ENCODE measurements at places on chromosomes 16 and 17. TPM values are rescaled to one million over a fixed set of nuclear protein-coding genes. Genes with fewer than 3 reads are reported as not detected.
A peak's percentile ranks its signal among the peaks of the same experiment; 100 is the strongest.

GRCh38 chr16:11129378-11129781 lies 126.6 kb downstream of the SOCS1 start:
- peaks cover 25% of the 10 kb centered on the region for H3K36me3 ChIP-seq
- DNase-seq: no peak
- H3K27ac ChIP-seq: peak overlapping the region; percentile 51
- H3K27me3 ChIP-seq: no peaks in the 10 kb centered on the region
- H3K4me1 ChIP-seq: peaks cover 32% of the 10 kb centered on the region

DNA sequence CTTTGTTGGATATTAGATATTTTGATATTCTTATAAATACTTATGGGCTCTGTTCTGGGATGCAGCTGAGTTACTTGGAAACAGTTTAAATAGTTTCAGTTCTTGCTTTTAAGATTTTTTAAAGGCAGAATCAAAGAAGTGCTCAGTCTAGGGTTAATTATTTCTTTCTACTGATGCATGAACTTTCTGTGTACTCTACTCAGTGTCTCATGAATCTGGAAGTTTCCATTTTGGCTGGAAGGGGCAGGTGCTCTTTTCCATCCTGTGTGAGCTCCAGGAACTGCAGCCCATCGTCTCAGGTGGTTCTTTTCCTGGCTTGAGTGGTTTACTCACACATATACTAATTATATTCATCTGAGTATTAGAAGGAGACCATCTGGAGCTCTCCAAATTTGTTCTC lies 61.1 kb upstream of the CPHXL start:
- H3K27ac ChIP-seq: no peak overlapping the region
- H3K27me3 ChIP-seq: no peaks in the 10 kb centered on the region
- DNase-seq: no peak
- H3K36me3 ChIP-seq: no peaks in the 10 kb centered on the region
- H3K4me3 ChIP-seq: no peak overlapping the region

DNA sequence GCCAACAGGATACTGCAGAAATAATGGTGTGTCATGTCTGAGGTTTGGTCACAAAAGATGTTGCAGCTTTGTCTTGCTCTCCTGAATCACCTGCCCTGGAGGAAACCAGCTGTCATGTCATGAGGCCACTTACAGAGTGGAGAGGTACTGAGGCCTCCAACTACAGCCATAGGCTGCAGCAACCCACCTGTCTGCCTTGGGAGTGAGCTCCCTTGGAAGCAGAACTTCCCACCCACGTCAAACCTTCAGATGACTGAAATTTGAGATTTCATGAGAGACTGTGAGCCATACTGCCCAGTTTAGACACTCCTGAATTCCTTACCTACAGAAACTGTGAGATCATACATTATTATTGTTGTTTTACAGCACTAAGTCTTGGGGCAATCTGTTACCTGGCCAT lies 475.9 kb downstream of the HS3ST3B1 start:
- H3K4me3 ChIP-seq: no peak overlapping the region
- DNase-seq: no peak
- no peak overlapping the region for H3K27ac ChIP-seq
- no peaks in the 10 kb centered on the region for H3K4me1 ChIP-seq
- no peaks in the 10 kb centered on the region for H3K36me3 ChIP-seq
- no peaks in the 10 kb centered on the region for H3K27me3 ChIP-seq

- no peaks in the 10 kb centered on the region for H3K4me1 ChIP-seq
- no peak overlapping the region for H3K4me3 ChIP-seq
Observed at GRCh38 chr16:86680162-86680561, 101.8 kb downstream of the FOXL1 start.

- H3K36me3 ChIP-seq: no peaks in the 10 kb centered on the region
- peaks cover 50% of the 10 kb centered on the region for H3K4me1 ChIP-seq
- H3K27ac ChIP-seq: peak overlapping the region; percentile 94
- DNase-seq: peak; percentile 94
Observed at GRCh38 chr17:78890498-78890897, 12.5 kb downstream of the CEP295NL start.

Gene FAHD1
- total RNA-seq: 26.5 TPM

Gene P2RX5
- 185 TPM for total RNA-seq

Gene KRT10
- 27.9 TPM for total RNA-seq

Gene TBC1D3B
- total RNA-seq: 4.3 TPM

GRCh38 chr17:34725008-34725407 lies 145.6 kb downstream of the TMEM132E start:
- no peaks in the 10 kb centered on the region for H3K4me1 ChIP-seq
- H3K4me3 ChIP-seq: no peak overlapping the region
- peaks cover 11% of the 10 kb centered on the region for H3K27me3 ChIP-seq
- no peaks in the 10 kb centered on the region for H3K36me3 ChIP-seq
- DNase-seq: no peak
- H3K27ac ChIP-seq: no peak overlapping the region

Gene FBXW10
- not detected for total RNA-seq

GRCh38 chr17:27669850-27670249 lies 38.9 kb downstream of the LGALS9 start:
- no peak overlapping the region for H3K4me3 ChIP-seq
- H3K4me1 ChIP-seq: no peaks in the 10 kb centered on the region
- no peak overlapping the region for H3K27ac ChIP-seq
- DNase-seq: peak; percentile 45

Gene SLFN13
- 27.7 TPM for total RNA-seq

- H3K36me3 ChIP-seq: peaks cover 5% of the 10 kb centered on the region
- H3K27me3 ChIP-seq: peaks cover 19% of the 10 kb centered on the region
Observed at GRCh38 chr17:39674702-39675389, 6.6 kb downstream of the PNMT start.

Gene TUFM
- 103 TPM for total RNA-seq

- peak within 1 kb of the TSS; percentile 81 for H3K4me3 ChIP-seq
- peak; percentile 99 for DNase-seq
- no peaks in the 10 kb centered on the region for H3K27me3 ChIP-seq
- peak within 1 kb of the TSS; percentile 98 for H3K27ac ChIP-seq
Observed at GRCh38 chr17:76737676-76738467, at the start of gene MFSD11. TSS of gene MFSD11 (plus strand) at chr17:76738119. CDS start at chr17:76738353, 234 bp downstream.

DNA sequence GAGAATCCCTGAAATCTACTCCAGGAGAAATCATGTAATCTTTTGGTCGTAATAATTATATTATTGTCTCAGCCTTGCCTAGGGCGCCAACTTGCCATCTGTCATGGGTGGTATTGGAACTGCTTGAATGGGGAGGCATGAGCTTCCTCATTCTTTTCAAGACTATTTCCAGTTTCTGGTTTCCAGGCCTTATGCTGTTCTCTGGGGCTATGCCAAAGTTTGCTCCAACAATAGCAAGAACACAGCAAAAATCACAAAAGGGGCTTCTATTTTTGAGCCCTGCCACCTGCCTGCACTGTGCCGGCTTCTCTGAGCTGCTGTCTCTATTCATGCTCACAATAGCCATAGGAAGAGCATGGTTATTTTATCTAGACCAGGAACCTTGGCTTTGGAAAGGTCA lies 111.7 kb downstream of the SPECC1 start:
- H3K36me3 ChIP-seq: no peaks in the 10 kb centered on the region
- no peak for DNase-seq
- H3K27ac ChIP-seq: no peak overlapping the region
- peaks cover 27% of the 10 kb centered on the region for H3K4me1 ChIP-seq

DNA sequence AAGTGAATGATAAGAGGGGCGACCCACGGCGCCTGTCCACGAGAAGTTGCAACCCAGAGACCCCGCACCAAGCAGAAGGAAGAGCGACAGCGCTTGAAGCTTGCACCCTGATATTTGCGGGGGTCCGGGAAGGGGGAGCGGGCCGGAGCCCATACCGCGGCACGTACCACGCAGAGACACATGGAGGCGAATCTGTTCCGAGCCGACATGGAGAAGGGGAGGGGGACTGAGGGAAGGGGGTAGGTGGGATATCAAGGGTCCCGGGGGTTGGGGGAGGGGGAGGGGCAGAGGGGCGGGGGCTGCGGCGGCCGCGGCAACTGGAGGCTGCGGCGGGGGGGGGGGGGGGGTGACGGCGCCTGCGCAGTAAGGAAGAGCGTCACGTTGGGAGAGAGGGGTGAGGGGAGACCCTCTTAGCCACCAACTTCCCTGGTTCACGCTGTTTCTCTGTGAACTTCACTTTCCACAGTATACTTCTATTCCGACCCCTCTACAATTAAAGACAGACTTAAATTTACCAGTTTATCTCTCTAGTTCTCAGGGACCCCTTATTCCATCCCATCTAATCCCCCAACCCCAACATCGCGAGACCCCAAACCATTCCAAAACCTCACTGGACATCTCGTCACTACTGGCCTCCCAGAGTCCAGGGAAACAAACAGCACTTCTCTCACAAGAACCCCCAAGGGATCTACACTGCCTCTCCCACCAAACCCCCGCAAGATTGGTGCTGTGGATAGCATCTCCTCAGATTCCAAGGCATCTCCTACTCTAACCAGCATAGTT lies 8.0 kb downstream of the DLG4 start:
- no peaks in the 10 kb centered on the region for H3K27me3 ChIP-seq
- H3K4me3 ChIP-seq: no peak overlapping the region
- DNase-seq: no peak

DNA sequence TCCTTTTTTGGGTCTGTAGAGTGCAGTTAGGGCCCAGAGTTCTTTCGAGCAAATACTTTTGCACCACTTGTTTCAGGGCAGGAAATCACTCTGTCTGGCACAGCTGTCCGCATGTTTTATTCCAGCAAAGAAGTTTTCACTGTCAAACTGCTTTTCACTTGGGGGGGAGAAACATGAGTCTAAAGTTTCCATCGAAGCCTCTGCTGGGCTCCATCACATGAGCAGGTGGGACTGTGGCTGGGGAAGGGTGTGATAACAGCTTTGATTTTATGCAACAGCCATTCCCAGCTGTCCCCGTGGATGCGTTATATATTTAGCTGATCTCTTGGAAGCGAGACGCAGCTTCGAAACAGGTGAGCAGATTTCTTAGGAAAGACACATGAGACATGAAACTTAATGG lies 288.6 kb downstream of the SNX29 start:
- H3K36me3 ChIP-seq: no peaks in the 10 kb centered on the region
- no peaks in the 10 kb centered on the region for H3K27me3 ChIP-seq
- no peak overlapping the region for H3K4me3 ChIP-seq
- DNase-seq: no peak

Gene TBC1D28
- not detected for total RNA-seq

Gene TXNDC11
- 104 TPM for total RNA-seq

Gene HS3ST3A1
- 14.2 TPM for total RNA-seq

DNA sequence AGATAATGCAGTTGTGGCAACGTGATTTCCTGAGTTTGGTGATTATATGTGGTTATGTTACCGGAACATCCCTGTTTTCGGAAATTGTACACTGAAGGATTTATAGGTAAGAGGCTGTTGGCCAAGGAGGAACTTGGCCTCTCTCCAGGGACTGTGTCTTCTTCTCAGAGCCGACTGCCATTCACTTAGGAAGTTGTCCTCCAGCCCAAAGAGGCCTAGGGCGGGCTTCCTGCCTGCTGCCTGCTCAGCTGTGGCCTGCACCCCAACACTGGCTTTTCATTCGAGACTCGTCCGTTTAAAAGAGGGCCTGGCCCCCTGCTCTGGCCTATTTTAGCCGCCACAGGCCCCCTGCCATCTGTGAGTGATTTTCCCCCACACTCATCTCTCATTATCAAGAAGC lies 64.3 kb downstream of the ZDHHC7 start:
- no peaks in the 10 kb centered on the region for H3K27me3 ChIP-seq
- H3K27ac ChIP-seq: no peak overlapping the region
- H3K36me3 ChIP-seq: no peaks in the 10 kb centered on the region
- peak; percentile 73 for DNase-seq

DNA sequence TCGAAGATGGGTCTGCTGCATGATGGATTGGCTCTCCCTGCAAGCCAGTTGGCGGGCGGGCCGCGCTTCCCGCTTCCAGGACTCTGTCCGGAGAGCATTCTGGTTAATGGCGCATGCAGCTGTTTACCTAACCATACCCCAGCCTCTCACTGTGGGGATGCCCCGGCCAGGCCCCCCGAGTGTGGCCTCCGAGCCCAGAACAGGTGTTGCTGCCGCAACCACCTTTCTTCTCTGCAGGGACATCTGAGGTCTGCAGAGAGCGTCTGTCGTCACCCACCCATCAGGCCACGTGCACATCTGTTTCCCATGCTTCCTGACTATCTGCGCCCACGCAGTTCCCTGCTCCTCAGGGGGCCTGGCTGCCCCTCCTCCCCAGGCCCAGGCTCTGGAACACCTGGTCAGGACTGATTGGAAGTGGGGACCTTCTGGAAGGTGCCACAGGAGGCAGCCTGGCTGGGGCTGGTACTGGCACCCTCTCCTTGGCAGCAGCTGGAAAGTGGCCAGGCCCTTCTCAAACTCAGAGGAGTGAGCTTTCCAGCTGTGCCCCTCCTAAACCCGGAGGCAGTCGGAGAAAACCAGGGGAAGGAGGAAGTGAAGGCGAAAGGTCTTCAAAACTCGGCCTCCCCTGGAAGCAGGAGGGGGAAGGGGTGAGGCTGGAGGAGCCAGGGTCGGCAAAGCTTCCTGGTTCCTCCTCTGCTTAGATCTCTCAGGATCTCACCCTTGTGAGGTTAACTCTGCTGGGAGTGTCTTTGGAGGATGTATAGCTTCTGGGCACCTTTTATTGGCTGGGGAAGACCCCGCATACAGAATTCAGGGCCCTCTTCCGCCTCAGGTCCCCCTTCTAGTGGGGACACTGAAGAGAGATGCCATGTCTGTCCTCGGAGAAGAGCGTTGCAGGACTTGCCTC lies 64.5 kb upstream of the CIBAR2 start:
- H3K36me3 ChIP-seq: no peaks in the 10 kb centered on the region
- H3K4me3 ChIP-seq: no peak overlapping the region
- H3K27me3 ChIP-seq: peaks cover 22% of the 10 kb centered on the region
- no peak for DNase-seq

DNA sequence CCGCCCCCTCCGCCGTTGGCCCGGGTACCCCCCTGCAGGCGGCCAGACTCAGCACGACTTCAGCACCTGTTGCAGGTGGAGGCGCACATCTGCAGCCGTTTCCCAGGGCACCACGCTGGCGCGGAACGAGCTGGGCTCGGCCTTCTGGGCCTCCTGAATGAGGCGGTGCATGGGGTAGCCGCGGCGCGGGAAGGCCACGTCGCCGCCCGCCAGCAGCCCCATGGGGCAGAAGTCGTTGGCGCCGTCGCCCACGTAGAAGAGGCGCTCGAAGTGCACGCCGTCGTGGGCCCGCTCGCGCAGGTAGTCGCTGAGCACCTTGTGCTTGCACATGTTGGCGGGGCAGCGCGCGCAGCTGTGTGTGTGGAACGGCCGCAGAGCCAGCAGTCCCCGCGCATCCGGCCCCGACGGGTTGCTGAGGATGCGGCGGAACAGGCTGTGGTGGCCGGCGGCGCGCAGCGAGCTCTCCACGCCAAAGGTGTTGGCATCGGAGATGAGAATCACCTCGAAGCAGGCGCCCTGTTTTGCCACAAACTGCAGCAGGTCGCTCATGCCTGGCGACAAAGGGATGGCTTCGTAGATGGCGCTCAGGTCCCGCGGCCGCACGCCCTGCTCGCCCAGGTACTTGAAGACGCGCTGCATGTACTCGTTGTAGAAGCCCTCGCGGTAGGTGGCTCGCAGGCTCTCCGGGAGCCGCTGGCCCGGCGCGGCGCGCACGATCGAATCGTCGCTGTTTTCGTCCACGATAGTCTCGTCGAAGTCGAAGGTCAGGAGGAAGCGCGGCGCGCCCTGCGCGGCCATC lies 6.2 kb downstream of the PHOSPHO1 start:
- H3K27me3 ChIP-seq: peaks cover 33% of the 10 kb centered on the region
- peak overlapping the region; percentile 39 for H3K4me3 ChIP-seq
- peak; percentile 94 for DNase-seq
- peaks cover 24% of the 10 kb centered on the region for H3K36me3 ChIP-seq
- H3K4me1 ChIP-seq: peaks cover 95% of the 10 kb centered on the region

Gene FA2H
- 0.79 TPM for total RNA-seq

Measured in spleen (tissue), 13 donors.